ENCODE measurements at places on chromosomes 3 and 15.

GRCh38 chr3:51396401-51396800 is 5.3 kb downstream of the RBM15B start:
- DNase-seq: no peak

GRCh38 chr15:79164043-79164442 is 73.5 kb upstream of the RASGRF1 start:
- DNase-seq: no peak

DNA sequence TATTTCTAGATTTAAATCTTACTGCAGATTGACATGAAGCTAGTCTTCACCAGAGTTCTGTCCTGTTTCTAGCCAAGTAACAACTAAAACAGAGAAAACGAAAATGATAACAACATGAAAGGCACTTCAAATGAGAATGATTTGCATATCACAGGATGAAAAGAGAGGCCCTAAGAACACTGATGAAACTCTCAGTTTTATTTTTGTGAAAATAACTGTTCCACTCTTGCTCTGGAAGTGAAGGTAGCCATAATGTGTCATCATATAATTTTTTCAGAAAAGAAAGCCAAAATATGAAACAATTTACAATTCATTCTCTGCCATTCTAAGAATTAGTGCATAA is 274.4 kb downstream of the ADAMTSL3 start:
- no peak for DNase-seq

DNA sequence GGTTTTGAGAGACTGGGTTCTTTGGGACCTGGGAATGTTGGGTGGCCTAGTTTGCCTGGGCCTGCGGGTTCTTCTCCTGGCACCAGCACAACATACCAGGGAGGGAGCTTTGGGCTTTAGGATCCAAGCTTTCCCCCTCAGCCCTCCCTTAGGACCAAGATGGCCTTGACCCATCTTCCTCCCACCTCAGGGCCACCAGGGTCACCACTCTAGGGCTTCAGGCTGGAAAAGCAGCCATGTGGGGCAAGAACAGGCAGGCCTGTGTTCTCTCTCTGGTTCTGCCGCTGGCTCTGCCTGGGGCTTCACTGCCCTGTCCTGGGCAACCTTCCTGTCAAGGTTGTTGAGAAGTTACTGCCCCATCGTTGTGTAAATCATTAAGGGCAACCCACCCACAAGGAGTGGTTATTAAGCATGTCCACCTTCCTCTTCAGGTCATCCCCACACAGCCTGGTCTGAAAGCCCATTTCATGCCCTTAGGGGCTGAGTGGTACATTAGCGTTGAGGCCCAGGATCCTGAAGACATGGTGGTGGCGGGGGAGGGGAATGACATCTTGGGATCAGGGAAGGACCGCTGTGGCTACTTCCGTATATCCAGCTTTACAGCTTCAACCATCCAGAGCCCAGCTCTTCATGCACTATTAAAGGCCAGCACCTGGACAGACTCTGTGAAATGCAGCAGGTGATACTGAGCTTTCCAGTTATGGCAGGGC is 652 bp downstream of the DUOX1 start:
- DNase-seq: no peak

- DNase-seq: no peak
Measured at GRCh38 chr3:156582532-156583183, 27.7 kb upstream of the SSR3 start.

- DNase-seq: no peak
Measured at GRCh38 chr15:79425591-79426295, 6.4 kb upstream of the MINAR1 start.

DNA sequence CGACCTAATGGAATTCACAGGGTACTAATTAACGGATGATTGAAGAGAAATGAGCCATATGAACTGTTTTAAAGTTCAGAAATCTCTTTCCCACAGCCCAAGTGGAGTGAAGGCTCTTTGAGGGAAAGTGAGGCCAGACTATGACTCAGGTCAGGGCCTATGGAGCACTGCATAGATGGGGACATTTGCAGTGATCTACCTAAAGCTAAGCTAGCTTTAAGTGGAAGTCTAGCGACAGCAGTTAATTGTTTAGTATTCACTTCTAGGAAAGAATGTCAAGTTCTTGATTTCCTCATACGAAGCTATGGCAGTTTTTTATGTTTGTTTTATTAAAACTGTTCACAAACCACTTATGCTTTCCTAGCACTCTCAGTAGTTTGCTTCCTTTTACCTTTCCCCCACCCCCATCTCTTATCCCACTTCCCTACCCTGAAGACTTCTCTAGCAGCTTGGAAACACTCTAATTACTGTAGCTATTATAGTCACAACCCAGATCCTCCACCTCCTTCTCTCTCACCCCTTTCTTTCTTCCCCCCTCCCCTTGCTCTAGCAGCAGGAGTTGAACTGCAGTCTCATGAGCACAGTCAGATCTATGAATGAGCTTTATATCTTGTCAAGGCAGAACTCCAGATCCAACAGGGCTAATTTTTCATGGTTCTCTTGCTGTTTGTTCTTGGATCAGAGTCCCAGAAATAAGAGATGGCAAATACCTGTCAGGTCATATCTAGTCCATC is 6.2 kb downstream of the ZNF609 start:
- no peak for DNase-seq

DNA sequence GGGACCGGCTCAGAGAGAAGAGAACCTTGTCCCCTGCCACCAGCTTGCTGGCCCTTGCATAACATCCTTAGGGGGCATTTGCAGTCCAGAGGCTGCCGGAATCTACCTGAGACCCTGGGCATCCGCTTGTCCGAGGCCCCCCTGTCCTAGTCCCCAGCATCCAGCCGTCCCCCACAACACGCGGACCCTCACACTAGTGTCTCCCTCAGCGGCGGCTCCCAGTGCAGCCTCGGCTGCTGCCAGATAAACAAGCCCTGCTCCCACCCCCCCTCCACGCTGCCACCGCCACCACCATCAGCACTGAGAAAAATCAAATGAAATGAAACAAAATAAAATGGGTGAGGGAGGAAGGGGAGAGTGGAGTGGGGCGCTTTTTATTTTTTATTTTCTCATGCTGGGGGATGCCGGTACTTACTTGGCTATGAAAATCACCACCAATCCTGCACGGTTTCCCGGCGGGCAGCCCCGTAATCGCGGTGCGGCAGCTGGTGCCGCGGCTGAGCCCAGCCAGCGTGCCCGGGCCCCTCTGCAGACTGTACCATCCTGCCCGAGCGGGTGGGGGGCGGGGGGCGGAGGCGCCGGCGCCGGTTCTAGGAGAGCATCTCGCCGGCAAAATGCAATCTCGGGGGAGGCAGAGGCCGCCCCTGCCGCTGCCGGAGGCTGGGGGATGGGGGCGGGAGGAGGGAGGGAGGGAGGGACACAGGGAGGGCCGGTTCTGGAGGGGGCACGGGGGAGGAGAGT is at the start of gene ATP2B2:
ATP2B2 (minus strand) TSS at position 537 of the 741 bp plus-strand sequence. CDS start 56,043 bp downstream, outside the sequence.
- peak; percentile 90 for DNase-seq

- DNase-seq: no peak
Measured at GRCh38 chr3:8835385-8835784, 66.0 kb upstream of the OXTR start.

DNA sequence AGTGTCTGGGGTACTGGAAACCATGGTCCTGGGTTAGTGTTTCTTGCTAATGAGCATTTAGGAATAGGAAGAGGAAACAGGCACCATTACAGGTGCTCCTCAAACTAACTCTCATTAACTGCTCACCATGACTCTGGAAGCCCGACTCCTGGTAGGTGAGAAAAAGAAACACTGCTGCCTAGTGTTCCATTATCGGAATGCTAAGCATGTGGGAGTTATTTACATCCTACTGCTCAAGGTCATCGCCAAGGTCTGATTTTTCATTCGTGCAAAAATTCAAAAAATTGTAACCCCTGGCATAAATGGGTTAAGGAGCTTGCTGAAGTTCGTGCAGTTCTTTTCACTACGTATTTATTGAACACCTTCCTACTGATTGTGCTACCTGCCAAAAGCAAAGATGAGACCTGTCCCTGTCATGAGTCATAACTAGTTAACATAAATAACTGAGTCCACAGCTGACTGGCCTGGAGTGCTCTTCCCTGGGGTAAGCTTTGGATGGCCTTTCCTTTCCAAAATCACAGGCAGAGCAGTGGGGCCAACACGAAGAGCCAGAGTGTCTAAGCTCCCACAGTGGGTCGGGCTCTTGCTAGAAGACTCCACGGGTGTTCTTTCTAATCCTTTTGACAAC is 22.7 kb upstream of the PAQR5 start:
- DNase-seq: no peak

DNA sequence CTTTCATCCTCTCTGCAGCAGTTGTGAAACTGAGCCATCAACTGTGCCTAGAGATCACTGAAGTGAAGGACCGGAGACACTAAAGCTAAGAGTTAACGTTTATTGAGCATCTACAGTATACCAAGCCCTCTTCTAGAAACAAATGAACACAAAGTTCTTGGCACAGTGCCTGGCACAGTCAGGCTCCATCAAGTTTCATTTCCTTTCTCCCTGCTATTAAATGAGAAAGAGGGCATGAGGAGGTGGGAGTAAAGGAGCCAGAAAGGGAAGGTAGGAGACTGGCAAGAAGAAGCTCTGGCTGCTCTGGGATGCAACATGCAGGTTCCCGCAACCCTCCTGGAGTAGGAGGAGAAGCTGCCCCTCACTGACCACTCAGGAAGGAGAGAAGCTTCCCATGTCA is 30.6 kb downstream of the CYP19A1 start:
- no peak for DNase-seq

DNA sequence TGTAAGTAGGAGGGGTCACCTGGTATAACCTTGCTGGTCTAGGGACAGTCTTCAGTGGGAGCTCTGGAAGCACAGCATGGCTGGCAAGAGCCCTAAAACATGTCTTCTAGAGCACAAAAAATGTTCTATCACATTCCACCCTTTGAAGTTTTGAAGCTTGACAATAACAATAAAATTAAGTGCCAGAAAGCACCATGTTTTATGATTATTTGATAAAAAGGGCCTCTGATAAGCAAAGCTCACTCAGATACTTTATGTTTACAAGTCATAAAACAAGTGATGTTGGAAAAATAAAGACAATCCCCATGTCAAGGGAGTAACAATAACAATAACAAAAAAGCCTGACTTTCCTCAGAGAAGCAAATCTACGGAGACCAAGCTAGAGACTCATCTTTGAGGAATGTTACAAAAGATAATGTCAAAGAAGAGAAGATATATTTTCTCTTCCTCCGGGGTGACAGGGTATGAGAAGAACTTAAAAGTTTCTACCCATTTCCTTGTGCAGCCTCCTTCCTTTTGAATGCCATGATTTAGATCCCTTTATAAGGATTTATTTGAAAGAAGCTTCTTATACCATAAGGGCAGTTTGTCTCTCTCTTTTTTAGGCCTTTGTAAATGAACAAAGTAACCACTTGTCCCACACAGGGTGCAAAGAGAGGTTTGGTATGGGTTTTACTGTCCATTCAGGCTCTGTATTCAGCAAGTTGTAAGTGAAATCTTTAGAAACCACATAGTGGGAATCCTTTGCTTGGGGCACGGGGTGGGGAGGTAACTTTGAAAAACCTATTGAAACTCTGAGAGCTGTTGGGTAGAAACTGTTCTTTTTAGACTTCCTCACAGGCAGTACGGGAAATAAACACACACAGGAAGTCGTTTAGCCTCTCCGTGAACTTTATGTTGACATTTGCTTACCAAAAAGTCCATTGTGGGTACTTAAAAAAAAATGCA is 109.6 kb upstream of the RBMS3 start:
- DNase-seq: no peak

DNA sequence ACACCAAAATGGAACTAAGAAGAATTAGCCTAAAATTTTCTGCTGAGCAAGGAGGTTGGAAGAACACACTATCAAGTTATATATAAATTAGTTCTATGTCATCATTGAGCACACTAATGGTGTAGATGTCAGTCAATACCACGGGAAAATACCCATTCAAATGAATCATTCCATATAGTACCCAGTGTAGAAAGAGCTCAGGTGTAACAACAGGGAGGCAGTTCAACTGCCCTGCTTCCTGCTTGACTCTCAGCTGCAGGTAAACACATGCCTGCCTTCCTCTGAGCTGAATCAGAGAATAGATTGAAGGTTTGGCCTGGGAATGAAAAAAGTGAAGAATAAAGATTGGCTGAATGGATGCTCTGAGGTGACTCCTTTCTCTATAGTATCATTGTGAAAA is 1088.0 kb downstream of the AGBL1 start:
- no peak for DNase-seq

DNA sequence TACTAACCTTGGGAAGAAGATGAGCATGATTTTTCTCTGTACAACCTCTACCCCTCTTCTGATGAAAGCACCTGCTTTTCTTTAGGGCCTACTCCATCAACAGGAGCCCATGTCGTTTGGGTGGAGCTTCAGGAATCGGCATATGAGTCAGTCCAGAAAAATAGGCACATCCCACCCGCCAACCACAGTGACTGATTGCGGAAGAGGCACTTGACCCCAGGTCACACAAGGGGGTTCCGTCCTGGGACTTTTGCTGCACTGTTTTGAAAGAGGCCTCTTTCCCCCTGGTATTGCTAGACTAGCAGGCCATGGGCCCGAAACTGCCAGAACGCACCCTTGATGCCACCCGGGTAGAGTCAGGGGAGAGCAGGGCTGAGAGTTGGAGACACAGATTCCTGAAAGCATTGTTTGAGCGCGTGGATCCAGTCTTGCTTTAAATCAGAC is 19.3 kb upstream of the NRROS start:
- no peak for DNase-seq

DNA sequence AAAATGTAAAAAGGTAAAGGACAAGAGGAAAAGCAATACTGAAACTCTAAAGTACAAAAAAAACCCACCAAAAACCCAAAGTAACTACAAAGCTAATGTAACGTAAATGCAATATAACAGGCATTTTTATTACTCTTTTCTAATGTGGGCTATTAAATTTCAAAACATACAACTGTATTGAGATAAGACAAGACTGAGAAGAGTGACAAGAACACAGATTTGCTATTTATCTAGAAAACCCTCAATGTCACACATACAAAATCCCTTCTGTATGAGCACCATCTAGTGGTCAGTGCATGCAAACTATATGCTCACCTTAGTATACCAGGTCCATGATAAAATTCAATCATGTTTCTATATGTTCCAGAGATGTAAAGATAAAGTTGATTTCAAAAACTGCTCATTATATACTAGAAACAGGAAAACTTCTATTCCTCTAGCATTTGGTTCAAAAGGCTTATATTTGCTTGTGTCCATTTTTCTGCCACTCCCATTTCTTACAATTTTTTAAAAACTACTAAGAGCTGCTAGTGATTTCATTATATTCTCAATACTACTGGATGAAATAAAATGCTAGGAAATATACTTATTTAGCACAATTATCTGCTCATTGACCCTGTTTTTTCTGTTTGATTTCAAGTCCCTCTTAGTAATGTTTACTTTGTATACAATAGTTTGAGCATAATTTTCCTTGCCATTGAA is 111.4 kb downstream of the DLG1 start:
- DNase-seq: no peak

DNA sequence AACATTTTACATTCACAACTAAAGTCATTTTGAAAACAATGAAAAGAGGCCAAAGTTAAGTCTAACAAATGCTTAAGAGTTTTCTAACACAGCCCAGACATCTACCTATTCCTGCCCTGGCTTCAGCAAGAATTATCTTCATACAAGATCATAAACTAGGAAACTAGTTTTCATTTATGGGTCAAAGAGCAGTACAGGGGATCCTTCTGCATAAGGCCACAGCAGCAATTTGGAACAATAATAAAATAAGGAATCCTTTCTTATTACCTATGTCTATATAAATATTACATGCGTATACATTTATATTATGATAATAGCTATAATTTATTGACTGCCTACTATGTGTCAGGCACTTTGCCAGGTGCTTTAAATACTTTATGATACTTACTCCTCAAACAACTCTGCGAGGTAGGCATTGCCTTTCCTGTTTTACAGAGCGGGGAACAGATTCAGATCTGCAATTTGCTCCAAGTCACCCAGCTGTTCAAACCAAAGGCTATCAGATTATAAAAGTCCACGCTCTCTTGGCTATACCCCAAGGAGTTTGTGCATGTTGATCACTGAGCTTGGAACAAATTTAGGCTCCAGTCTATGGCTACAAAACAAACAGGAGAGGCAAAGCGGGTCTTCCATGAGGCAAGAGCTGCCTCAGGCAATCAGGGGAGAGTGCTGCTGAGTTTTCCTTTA is 196.4 kb downstream of the RORA start:
- DNase-seq: no peak
